ENCODE measurements at places on chromosomes 6 and 20.
A peak's percentile ranks its signal among the peaks of the same experiment; 100 is the strongest.

- no peak for DNase-seq
These were observed 454.6 kb upstream of the EYS start for GRCh38 chr6:66161546-66162108.

DNA sequence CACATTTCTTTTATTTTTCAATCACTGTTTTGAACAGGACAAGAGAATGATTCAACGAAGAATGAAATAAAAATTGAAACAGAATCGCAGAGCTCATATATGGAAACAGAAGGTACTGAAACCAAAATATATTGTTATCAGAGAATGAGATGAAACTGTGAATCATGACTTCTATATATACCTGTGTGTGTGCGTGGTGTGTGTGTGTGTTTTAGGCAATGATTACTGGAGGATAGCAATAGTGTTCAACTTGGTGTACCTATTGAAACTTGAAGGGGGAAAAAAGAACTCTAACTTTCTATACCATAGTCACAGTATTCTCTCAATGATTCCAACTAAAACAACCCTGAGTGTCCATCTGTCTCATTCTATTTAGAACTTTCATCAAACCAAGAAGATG lies 586.6 kb downstream of the KIF16B start:
- DNase-seq, result no peak

- no peak for DNase-seq
These were observed 390.9 kb upstream of the SASH1 start for GRCh38 chr6:147951726-147952125.

- no peak for DNase-seq
These were observed 202.5 kb upstream of the SGK1 start for GRCh38 chr6:134520181-134521115.

DNA sequence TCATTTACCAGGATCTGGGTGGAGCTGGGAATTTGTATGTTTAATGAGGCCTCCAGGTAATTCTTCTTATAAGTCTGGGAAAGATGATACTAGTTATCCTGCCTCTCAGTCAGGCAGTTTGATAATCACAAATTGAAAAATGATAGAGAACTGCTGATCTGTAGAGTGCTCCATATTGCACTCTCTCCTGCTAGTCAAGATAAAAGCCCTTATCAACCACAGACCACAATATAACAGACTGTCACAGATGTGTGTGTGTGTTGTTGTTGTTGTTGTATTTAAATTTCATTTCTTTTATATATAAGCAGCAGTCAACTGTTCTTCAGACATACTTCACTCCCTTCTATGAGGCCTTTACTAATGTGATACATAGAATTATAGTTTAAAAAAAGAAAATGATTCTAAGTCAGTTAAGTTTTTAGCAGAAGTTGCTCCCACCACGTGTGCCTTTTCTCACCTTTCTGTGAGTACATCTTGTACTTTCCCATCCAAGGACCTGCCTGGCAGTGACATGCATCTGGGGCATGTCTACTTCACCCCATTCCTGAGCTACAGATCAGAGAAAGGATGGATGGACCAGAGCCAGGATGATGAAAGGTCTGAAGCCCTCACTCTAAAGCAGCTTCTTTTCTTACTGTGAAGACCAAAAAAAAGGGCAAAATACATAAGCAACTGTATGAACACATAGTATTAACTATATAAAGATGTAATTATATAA lies 29.8 kb downstream of the TENT5A start:
- no peak for DNase-seq

DNA sequence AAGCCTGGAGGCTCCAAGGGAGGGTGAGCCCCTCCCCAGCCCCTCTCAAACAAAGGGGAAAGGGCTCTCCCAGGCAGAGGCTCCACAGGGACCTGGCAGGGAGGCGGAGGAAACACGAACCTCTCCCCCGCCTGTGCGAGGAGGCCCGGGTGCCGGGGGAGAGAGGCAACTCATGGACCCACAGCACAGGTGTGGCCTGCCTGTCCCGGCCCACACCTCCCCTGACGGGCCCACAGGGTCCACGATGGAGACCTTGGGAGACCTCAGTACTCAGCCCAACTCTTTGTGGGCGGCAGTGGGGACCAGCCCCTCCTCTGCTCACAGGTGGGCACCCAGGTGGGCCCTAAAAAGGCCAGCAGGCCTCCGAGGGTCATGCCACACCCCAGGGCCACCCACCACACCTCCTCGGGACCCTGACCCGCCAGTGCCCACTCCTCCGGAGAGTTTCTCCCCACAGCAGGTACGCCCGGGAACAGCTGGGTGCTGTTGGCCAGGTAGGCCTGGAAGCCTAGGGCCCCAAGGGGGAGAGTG lies 12.2 kb downstream of the LAMA5 start:
- no peak for DNase-seq

DNA sequence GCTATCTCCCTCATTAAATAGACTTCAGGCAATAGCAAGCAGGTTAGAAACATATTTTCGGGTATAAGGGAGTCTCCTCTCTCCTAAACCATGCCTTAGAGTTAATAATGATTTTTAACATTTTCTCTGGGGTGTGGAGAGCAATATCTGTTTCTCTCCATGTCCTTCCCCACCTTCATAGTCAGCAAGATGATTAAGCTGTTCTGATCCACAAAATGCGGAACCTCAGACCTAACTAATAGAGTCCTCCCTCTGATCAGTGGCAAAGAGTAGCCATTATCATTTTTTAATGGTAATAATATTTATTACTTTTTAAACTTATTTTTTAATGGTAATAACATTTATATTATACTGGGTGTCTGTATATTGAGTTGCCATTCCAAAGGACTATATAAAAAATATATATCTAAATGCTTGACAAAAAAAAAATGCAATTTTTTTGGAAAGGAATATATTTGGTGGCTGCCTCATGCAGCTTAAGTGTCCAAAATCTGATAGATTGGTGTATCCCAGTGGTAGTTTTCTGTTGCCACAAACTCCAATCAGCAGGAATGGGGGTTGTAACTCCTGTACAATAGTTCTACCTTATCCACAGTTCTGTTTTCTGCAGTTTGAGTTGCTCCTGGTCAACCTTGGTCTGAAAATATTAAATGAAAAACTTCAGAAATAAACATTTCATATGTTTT lies 14.0 kb upstream of the BTN3A2 start:
- DNase-seq, result no peak

- DNase-seq, result no peak
These were observed 905 bp downstream of the PPARD start for GRCh38 chr6:35343092-35343834.

DNA sequence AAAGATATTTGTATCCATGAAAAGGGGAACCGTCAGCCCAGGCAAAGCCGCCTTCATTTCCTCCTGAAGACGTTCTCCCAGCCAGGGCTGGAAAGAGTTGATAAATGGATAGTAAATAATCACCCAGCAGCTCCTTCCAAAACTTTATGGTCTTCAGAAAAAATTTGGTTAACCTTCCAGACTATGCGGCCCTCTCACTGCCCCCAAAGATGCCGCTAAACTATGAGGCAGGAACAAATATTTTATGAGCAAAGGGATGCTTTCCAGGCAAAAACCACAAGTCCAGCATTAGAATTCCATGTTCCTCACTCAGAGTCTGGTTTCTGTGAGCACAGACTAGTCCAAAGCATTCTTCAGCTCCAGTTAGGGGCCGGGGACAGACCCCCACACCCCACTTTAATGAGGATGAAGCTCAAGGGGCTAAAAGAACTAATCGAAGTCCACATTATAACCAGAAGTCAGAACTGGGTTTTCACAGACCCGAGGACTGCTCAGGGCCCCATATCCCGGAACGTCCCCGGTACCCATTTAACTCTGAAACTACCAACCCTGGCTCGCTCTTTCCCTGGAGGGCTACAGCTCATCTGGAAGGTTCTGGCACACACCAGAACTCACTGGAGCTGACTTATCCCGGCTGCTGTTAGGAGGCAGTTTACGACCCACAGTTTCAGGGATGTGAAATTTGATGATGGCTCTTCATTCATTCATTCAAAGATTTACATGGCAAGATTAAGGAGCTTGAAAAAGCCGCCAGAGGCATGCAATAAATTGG lies 29.4 kb downstream of the BMP7 start:
- DNase-seq, result no peak

DNA sequence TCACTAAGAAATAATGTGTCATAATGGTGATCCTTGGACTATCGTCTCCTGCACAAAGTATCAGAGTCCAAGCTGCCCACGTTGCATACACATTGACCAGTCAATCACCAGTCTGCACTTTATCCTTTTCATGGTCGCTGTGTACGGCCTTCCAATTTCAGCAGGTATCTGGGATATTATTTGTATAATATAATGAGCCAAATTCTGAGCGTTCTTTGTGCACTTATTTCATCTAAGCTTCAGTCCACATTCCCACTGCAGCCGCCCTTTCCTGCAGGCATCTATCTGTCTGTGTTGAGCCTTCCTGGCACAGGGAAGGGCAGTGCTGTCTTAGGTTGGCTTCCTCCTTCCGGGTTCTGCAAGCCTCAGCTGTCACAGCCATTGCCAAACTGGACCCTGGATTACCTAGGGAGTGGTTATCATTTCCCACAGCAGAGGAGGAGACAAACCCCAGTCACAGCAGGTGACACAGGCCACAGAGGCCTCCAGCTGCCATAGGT lies 174.3 kb downstream of the TTLL2 start:
- no peak for DNase-seq

DNA sequence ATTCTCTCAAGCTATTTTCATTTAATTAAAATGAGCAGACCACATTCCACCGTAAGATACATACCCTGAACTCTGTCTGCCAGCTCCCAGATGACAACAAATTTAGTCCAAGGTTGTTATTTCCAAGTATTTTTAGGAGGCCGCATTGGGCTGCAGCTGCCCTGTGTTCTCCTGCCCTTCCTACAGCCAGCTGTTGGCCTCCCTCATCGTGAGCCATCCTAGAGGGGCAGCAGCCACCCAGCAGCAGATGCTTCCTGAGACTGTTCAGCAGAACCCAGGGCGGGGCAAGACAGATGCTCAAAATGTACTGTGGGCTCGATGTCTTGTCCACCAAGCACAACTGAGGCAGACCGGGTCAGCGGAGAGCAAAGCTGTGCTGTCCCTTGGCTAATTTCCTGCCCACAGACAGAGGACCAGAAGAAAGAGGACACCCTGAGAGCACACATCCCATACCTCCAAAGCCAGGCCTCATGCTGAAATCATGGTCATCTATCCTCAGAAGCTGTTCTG lies 16.4 kb downstream of the GABRR1 start:
- DNase-seq, result no peak

GRCh38 chr20:9458138-9458796 lies 56.1 kb upstream of the LAMP5 start:
- DNase-seq, result no peak

GRCh38 chr6:146277142-146277541 lies 248.3 kb downstream of the GRM1 start:
- no peak for DNase-seq

DNA sequence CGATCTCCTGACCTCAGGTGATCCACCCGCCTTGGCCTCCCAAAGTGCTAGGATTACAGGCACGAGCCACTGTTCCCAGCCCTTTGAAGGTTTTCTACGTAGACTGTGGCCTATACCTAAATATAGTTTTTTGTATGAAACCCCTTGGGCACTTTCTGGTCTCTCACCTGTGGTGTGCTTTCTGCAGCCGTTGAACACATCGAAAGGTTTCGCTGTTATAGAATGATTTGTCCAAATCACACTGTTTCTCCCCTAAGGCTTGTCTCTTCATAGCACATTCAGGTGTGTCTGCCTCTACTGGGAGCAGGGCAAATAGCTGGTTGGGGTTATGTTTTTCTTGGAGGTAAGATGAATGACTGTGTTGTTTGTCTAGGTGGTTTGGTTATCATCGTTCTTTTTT lies 597.9 kb downstream of the RNF144B start:
- DNase-seq, result no peak

- DNase-seq, result no peak
These were observed 119.5 kb downstream of the SCAF8 start for GRCh38 chr6:154852687-154853086.

DNA sequence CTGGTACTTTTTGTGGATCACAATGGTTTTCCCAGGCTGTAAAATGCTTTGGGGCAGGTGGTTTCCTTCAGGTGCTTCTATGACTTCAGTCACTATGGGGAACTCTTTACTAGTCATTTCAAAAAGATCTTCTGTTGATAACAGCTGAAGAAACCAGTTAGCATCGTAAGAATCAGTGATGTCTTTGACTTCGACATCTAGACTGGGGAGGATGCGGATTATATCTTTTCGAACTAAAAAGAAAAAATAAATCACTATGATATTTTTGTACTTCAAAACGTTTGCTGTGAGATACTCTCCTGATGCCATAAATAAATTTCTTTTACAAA lies 87.2 kb downstream of the THEMIS start:
- no peak for DNase-seq

DNA sequence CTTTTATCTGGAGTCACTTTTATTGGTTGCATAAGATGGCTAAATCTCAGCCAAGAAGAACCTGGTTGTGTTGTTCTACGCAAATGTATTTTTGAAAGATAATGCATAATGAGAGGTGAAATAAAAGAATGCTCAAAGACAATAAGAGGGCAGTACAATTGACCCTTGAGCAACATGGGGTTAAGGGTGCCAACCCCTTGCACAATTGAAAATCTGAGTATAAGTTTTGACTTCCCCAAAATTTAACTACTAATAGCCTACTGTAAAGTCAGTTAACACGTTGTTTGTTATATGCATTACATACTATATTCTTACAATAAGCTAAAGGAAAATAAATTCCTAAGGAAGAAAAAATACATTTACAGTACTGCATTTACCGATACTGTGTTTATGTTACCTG lies 5.9 kb downstream of the RNF146 start:
- DNase-seq, result no peak

DNA sequence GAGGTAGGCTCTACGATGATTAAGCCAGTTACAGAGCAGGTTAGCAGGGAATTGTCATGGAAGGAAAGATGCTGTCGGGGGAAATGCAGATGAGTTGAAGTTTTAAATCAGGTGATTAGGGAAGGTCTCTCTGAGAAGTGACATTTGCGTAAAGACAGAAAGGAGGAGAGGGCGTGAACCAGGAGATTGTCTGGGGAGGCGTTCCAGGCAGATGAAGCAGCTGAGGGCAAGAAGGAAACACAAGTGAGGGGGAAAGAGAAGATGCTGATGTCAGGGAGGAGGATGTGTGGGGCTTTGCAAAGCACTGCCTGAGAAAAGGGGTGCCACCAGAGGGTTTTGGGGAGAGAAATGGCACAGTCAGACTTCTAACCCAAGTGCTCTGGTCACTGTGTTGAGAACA lies 2.5 kb upstream of the TMEM14B start:
- no peak for DNase-seq

- DNase-seq, result no peak
These were observed 8.8 kb upstream of the SRSF6 start for GRCh38 chr20:43448748-43449535.

- peak; percentile 5 for DNase-seq
These were observed 61.9 kb upstream of the ELOVL5 start for GRCh38 chr6:53410508-53411258.

DNA sequence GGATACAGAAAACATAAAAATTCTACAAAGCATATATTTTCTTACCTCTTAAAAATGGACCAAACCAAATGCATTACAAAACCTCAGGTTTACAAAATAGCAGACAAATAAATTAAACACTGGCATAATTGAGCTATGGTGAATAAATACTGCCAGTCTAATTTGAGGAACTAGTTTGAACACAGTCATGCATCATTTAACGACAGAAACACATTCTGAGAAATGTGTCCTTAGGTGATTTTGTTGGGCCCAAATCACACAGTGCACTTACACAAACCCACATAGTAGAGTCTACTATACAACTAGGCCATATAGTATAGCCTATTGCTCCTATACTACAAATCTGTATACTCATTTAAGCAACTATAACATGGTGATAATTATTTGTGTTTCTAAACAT lies 215.6 kb downstream of the FOXC1 start:
- DNase-seq, result no peak

GRCh38 chr6:63352069-63352543 lies 32.3 kb upstream of the LGSN start:
- no peak for DNase-seq
